Aorta (tissue), 5 donors: ENCODE measurements at places on chromosomes 1 and 21. TPM values are rescaled to one million over a fixed set of nuclear protein-coding genes. Genes with fewer than 3 reads are reported as not detected.

The C1QB gene
- 225 TPM for total RNA-seq

The ADIPOR1 gene
- 61.3 TPM for total RNA-seq

The NUDT17 gene
- 2.7 TPM for total RNA-seq

The PADI2 gene
- 2.2 TPM for total RNA-seq

GRCh38 chr1:241817331-241817792 is 30.6 kb upstream of the EXO1 start:
- H3K27me3 ChIP-seq: no peaks in the 10 kb centered on the region
- no peak overlapping the region for H3K27ac ChIP-seq
- no peak for DNase-seq
- H3K4me1 ChIP-seq: peaks cover 2% of the 10 kb centered on the region
- no peaks in the 10 kb centered on the region for H3K36me3 ChIP-seq
- H3K4me3 ChIP-seq: no peak overlapping the region

DNA sequence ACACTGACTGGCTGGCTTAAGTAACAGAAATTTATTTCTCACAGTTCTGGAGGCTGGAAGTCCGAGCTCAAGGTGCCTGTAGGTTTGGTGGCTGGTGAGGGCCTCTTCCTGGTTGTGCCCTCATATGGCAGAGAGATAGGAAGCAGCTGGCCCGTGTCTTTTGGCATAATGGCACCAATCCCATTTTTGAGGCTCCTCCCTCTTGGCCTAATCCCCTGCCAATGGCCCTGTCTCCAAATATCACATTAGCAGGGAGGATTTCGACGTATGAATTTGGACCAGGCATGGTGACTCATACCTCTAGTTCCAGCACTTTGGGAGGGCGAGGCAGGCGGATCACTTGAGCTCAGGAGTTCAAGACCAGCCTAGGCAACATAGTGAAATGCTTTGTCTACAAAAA is 37.4 kb downstream of the AGPAT3 start:
- H3K36me3 ChIP-seq: no peaks in the 10 kb centered on the region
- no peaks in the 10 kb centered on the region for H3K27me3 ChIP-seq
- no peak overlapping the region for H3K4me3 ChIP-seq
- no peak overlapping the region for H3K27ac ChIP-seq
- peak; percentile 36 for DNase-seq

- no peak for DNase-seq
- no peak overlapping the region for H3K4me3 ChIP-seq
- no peaks in the 10 kb centered on the region for H3K36me3 ChIP-seq
- no peaks in the 10 kb centered on the region for H3K27me3 ChIP-seq
- H3K4me1 ChIP-seq: no peaks in the 10 kb centered on the region
Observed at GRCh38 chr21:32917362-32918135, 108.2 kb upstream of the OLIG2 start.

DNA sequence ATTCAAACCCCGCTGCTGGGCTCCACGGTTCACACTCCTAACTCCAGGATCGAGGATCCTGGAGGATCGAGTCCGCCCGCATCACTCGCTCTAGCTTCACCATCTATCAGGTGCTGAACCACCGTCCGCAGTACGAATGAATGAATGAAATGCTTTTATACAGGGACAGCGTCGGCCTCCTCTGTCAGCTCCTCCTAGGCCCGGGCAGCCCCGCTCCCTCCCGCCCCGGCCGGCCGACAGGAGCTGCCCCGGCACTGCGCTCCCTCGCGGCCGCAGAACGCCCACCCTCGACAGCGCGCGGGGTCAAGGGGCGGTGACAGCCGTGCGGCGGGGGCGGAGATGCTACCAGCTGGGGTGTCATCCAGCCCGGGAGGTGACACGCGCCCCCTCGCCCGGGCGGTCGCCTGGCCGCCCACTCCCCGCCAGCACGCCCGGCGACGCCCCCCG is 520 bp downstream of the ZBTB17 start:
- no peak overlapping the region for H3K27ac ChIP-seq
- H3K27me3 ChIP-seq: no peaks in the 10 kb centered on the region
- peak; percentile 89 for DNase-seq
- H3K36me3 ChIP-seq: no peaks in the 10 kb centered on the region
- peak overlapping the region; percentile 67 for H3K4me3 ChIP-seq
- H3K4me1 ChIP-seq: peaks cover 5% of the 10 kb centered on the region

DNA sequence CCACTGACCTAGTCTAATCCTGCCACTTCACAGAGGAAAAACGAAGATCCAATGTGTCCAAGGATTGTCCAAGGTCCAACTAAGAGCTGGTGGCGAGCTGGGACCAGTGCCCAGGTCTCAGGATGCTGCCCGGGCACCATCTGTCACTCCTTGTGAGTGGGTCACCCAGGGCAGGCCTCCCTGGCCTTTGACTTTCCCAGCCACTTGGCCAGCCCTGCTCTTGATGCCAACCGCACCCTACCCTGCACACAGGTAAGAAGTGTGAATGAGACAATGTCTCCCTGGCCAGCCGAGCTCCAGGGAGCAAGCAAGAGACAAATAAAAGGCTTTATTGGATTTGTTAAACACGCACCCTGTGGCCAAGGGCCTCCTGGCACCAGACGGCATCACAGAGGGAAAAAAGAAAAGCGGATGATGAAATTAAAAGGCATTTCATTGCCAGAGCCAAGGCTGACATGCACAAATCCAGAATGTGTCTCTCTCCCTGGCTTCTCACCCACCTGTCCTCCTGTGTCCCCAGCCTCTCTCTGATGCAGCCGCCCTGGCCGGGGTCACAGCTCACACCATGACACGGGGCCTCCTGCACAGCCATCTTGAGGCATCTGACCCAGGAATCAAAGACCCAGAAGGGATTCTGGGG is 72.8 kb downstream of the CAMK2N1 start:
- no peak overlapping the region for H3K27ac ChIP-seq
- H3K36me3 ChIP-seq: no peaks in the 10 kb centered on the region
- no peak for DNase-seq
- H3K4me1 ChIP-seq: no peaks in the 10 kb centered on the region

- DNase-seq: no peak
- H3K27ac ChIP-seq: no peak overlapping the region
- H3K4me3 ChIP-seq: no peak overlapping the region
- H3K36me3 ChIP-seq: no peaks in the 10 kb centered on the region
- H3K4me1 ChIP-seq: no peaks in the 10 kb centered on the region
Observed at GRCh38 chr1:205945069-205945468, 1.8 kb upstream of the SLC26A9 start.

GRCh38 chr1:241475671-241476070 is 43.9 kb downstream of the FH start:
- no peaks in the 10 kb centered on the region for H3K4me1 ChIP-seq
- H3K36me3 ChIP-seq: no peaks in the 10 kb centered on the region
- H3K27ac ChIP-seq: no peak overlapping the region
- no peak overlapping the region for H3K4me3 ChIP-seq
- DNase-seq: no peak
- no peaks in the 10 kb centered on the region for H3K27me3 ChIP-seq

GRCh38 chr1:67542747-67543146 is 112.5 kb upstream of the SERBP1 start:
- H3K27me3 ChIP-seq: no peaks in the 10 kb centered on the region
- no peaks in the 10 kb centered on the region for H3K36me3 ChIP-seq
- H3K27ac ChIP-seq: no peak overlapping the region
- H3K4me3 ChIP-seq: no peak overlapping the region
- no peaks in the 10 kb centered on the region for H3K4me1 ChIP-seq

GRCh38 chr1:217133958-217134856 is 411.0 kb upstream of the ESRRG start:
- H3K27ac ChIP-seq: no peak overlapping the region
- H3K4me3 ChIP-seq: no peak overlapping the region
- no peak for DNase-seq
- no peaks in the 10 kb centered on the region for H3K36me3 ChIP-seq
- no peaks in the 10 kb centered on the region for H3K4me1 ChIP-seq
- H3K27me3 ChIP-seq: peaks cover 2% of the 10 kb centered on the region

- no peak overlapping the region for H3K27ac ChIP-seq
- DNase-seq: peak; percentile 93
- no peaks in the 10 kb centered on the region for H3K27me3 ChIP-seq
- H3K4me1 ChIP-seq: no peaks in the 10 kb centered on the region
- no peaks in the 10 kb centered on the region for H3K36me3 ChIP-seq
Observed at GRCh38 chr21:15483138-15483780, 246.5 kb upstream of the USP25 start.

GRCh38 chr1:247115141-247115510 is 11.0 kb upstream of the ZNF669 start:
- no peaks in the 10 kb centered on the region for H3K27me3 ChIP-seq
- H3K27ac ChIP-seq: no peak overlapping the region
- no peak overlapping the region for H3K4me3 ChIP-seq
- no peaks in the 10 kb centered on the region for H3K4me1 ChIP-seq
- DNase-seq: no peak

DNA sequence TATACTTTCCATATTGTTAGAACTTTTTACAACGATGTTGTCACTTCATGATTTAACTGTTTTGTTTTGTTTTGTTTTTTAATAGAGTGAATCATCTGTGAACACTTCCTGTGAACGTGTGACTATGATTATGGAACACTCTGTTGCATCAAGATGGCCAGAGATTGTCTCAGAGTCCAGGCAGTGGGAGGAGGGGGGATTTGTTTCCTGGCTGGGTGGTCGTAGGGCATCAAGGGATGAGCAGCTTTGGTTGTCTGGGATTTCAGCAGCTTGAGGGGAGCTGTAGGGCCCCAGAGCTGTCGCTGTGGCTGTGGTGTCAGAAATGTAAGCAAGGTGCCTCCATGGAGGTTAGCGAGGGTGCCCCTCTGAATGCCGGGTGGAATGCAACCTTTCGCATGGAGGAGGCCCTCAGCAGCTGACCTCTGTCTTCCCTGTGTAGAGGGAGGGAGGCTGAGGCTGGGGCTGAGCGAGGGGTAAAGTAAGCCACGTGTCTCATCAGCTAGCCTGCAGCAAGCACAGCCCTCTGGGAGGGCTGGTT is 21.4 kb downstream of the NEK2 start:
- no peaks in the 10 kb centered on the region for H3K36me3 ChIP-seq
- H3K4me3 ChIP-seq: no peak overlapping the region
- no peak overlapping the region for H3K27ac ChIP-seq
- peak; percentile 46 for DNase-seq
- no peaks in the 10 kb centered on the region for H3K27me3 ChIP-seq

DNA sequence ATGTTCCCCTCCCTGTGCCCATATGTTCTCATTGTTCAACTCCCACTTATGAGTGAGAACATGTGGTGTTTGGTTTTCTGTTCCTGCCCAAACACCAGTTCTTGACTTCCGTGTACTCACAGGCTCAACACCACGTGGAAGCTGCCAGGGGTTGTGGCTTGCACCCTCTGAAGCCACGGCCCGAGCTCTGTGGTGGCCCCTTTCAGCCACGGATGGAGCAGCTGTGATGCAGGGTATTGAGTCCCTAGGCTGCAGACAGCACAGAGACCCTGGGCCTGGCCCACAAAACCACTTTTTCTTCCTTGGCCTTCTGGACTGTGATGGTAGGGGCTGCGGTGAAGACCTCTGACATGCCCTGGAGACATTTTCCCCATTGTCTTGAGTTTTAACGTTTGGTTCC is 111.6 kb downstream of the SYT14 start:
- H3K27ac ChIP-seq: no peak overlapping the region
- no peaks in the 10 kb centered on the region for H3K4me1 ChIP-seq
- H3K27me3 ChIP-seq: no peaks in the 10 kb centered on the region
